ENCODE measurements at places on chromosomes 11 and 22.

DNA sequence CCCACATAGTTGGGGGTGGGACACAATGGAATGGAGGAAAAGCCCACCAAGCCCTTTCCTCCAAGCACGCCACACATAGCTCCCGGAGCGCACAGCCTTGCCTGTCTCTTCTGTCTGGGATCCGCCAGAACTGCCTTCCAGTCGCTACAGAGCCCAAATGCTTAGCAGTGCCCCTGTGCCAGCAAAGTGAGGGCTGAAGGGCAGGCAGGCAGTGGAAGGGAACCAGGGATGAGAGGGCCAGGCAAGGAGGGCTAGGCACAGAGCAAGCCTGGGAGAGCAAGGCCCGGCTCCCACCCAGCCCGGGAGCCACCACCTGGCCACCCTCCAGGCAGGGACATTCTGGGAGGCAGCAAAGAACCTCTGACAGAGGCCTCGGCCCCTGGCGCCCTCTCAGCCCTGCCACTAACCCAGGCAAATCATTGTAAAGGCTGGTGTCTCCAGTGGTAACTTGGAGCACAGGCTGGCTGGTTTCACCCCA, 32.5 kb downstream of the PPP2R1B start:
- no peak for DNase-seq

DNA sequence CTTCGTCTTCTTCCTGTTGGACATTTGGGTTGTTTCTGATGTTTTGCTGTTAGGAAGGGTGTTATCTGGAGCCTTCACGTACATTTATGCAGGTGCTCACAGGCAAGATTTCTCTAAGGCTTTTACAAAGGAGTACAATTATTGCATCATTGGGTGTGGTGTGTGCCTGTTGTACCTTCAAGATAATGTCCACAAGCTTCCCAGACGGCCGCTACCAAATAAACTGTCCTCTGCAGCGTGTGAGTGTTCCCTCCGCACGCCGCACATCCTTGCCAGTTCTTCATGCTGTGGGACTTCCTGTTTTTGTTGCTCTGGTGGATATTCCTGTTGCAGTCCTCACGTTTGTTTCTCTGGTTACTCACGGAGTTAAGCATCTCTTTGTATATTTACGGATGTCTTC, 133.3 kb downstream of the TBC1D22A start:
- DNase-seq, result no peak

DNA sequence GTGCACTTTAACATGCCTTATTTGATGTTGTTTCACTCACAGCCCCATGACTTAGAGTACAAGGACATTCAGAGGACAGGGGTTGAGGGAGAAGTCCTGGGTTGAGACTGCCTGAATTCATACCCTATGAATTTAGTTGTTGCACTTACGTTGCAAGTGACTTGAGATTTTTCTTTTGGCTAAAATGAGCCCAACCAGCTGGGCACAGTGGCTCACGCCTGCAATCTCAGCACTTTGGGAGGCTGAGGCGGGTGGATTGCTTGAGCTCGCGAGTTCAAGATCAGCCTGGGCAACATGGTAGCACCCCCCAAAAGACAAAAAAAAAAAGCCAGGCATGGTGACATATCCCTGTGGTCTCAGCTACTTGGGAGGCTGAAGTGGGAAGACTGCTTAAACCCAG, 7.3 kb upstream of the GRK3 start:
- DNase-seq, result no peak

DNA sequence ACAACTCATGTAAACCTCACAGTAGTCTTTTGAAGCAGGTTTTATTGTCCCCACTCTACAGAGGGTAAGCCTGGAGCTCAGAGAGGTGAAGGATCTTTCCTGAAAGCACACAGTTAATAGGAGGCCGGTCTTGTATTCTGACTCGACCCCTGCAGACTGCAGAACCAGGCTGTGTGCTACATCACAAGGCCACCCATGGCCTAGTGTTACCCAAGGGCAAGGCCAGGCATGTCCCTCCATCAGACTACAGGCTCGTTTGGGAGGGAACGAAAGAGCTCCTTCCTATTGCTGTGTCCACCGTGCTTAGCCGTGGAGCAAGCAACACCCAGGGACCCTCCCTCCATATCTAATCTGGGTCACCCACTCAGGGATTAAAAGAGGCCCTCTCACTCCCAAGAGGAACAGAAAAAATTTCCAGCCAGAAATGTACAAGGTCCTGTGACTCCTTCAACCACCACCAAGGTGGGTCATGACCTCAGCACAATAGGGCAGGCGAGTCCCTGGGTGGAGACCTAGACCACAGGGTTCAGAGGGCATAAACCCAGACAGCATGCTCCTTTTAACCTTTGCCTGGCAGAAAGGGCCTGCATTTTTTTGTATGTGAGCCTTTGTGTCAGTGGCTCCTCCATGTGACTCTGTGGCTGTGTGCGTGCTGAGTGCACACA, 6.3 kb upstream of the SMIM35 start:
- no peak for DNase-seq

- no peak for DNase-seq
These were observed 73.8 kb upstream of the SHISAL1 start for GRCh38 chr22:44386386-44387035.

- no peak for DNase-seq
These were observed 4.1 kb downstream of the PANX2 start for GRCh38 chr22:50174382-50175190.

DNA sequence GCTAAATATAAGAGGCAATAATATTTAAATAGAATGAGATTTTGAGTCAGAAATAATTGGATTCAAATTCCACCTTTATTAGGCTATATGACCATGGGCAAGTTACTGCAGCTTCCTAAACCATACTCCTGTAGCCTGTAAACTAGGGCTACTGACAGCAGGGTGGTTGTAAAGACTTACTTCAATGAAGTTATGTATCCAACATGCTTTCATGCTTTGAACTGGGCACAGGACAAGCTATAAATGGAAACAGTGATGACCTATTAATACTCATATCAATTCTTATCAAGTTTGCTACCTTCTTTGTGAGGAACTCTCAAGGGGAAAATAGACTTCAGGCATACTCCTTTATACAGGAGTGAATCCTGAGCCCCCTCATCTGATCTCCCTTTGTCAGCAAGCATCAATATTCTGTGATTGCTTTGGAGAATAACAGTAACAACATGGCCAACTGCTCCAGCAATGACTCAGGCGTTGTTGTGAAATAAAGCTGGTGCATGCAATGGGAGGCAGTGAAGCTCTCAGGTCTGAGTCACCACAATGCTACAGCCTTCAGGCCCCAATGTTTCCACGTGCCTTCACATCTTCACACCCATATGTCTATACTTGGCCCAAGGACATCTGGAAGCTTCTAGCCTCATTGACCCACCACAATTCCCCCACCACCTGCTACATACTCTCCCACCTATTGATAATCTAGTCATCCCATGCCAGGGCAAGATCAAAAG, 102.5 kb downstream of the KCNA4 start:
- DNase-seq, result no peak

DNA sequence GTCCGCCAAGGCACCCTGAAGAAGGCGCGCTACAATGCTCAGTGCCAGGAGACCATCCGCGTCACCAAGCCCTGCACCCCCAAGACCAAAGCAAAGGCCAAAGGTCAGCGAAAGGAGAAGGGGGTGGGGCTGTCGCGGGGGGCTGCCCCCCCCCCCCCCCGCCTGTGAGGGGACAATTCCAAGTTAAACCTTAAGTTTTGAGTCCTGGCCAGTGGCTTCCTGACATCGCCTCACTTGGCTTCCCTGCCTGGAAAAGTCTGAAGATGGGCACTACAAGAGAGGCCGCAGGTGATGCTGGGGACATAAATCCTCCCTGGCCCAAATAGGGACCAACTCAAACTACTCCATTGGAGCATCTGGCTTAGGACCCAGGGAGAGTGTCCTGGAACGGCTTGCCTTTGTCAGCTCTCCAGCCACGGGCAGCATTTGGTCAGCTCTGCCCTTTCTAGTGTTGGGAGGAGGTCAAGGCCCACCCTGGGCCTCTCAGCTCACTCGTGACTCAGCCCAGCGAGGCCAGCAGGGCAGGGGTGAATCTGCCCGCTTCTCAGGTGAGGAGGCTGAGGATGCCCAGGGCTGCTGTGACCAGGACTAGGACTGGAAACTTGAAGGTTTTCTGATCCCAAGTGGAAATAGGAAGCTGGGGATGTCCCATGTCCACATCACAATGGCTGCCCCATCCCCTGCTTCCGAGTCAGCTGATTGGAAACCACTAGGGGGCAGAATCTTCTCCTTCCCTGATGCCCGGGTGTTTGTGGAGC, 1.4 kb downstream of the MDK start:
- no peak for DNase-seq

DNA sequence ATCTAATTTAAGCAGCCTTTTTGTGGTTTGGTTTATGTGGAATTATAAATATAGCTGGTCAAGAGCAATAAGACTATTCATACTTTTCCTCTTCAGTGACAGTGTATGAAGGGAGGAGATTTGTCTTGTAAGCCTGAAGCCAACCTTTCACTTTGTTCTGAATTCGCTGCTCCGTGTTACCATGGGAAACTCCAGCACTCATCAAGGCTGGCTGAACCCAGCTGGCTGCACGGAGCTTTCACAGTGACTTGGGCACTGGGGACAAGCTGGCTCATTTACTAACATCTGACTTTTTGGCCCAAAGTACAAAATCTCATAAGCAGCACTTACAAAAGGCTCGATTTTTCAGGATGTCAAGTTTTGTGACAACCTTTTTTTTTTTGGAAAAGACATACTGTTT, 120.4 kb upstream of the GRIA4 start:
- no peak for DNase-seq

DNA sequence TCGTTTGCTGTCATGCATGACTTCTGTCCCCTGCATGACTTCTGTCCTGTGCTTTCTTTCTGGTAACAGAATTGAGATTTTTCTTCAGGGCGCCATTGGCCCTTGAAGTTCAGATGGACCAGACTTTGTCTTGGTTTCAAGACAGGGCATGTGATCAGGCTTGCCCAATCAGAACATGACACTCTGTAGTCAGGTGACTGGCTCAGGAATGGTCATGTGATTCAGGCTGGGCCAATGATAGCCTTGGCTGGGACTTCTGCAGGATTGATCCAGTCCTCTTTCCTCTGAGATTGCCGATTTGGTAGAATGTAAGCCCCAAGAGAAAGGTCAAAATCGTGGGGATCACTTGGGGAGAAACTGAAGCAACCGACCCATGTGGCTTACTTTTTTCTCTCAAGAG, 90.5 kb upstream of the ALX4 start:
- DNase-seq, result no peak

DNA sequence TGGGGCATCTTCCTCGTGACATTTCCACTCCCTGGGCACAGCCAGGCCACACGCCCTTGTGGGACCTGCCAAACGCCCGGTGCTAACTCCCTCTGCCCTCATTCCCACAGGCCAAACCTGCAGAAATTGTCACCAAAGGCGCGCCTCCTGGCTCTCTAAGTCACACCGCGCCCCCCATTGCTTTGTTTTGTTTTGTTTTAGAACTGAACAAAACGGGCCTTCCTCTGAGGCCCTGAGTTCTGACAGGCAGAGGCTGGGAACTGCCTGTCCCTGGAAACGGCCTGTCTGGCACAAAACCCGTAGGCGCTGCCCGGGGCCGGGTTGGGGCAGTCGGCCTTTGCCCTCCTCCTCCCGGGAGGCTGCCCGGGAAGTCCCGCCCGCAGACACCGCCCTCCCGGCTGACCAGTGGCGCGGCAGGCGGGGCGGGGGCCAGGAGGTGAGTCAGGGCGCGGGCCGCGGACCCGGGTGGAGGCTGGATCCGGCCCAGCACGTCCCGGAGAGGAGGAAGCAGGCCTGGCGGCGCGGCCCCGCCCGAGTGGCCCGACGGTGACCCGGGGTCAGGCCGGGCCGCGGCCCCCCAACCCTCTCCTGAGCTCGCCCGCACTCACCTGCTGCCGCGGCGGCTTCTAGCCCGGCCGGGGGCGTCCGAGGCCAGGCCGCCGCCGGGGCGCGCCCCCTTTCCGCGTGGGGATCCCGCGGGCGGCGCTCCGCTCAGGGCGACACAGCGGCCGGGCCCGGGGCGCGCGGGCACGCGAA, 465 bp downstream of the SUN2 start:
- peak; percentile 96 for DNase-seq

DNA sequence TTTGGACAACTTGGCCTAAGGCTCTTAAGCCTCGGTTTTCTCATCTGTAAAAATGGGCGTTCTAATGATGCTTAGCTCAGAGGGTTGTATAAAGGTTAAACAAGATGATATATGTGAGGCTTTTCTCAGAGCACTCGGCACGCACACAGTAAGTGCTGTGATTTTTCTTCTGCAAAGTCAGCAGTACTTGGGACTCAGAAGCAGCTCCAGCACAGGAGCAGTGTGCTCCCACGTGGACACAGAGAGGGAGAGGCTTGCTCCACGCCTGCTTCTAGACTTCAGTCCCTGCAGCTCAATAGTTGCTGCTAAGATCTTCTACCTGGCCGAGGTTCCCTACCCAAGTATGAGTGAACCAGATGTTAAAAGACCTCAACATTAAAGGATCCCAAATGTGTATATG, 39.9 kb upstream of the PHF21A start:
- DNase-seq, result no peak

DNA sequence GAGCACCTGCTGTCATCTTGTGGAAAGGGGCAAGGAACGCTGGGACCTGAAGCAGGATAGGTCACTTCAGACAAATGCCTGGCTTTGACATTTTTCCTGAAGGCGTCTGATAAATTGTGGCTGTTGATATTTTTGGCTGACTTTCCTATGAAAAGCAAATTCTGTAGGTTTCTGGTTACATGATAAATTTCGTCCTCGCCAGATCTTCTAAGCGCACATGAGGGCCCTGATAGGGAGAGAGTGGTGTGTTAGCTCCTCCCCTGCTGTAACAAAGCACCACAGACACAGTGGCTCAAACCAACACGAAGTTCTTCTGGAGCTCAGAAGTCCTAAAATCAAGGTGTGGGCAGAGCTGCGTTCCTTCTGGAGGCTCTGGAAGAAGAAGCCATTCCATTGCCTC, 19.6 kb downstream of the APOL4 start:
- no peak for DNase-seq

DNA sequence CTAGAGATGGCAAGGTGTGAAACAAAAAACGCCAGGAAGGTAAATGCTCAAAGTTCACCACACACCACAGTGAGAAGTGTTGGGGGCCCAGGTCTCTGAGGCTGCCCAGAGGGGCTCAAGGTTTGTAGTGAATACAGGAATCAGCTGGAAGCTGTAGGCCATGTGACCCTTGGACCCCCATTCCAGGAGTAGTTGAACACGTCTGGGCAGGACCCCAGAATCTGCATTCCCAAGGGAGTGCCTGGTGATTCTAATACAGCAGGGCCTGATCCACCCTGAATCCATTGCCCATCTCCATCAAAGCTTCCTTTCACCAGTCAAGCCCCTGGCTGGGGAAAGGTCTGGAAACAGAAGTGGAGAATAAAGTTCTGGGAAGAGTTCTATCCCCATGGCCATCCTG, 70.8 kb upstream of the B3GAT1 start:
- no peak for DNase-seq

- no peak for DNase-seq
These were observed 39.4 kb downstream of the IRAG1 start for GRCh38 chr11:10653946-10654810.

- DNase-seq, result no peak
These were observed 517.7 kb downstream of the ETS1 start for GRCh38 chr11:128069665-128070064.

GRCh38 chr11:132058211-132058772, 687.9 kb downstream of the NTM start:
- peak; percentile 80 for DNase-seq

- DNase-seq, result peak; percentile 56
These were observed 40.4 kb upstream of the ETS1 start for GRCh38 chr11:128627666-128628324.

- no peak for DNase-seq
These were observed 1.4 kb upstream of the MTA2 start for GRCh38 chr11:62603072-62603408.

Data from right atrium auricular region (tissue), 2 donors.